ENCODE measurements at places on chromosomes 4 and X.

- no peak overlapping the region for H3K27ac ChIP-seq
- H3K36me3 ChIP-seq, result no peaks in the 10 kb centered on the region
- H3K4me3 ChIP-seq, result no peak overlapping the region
- DNase-seq, result no peak
- H3K27me3 ChIP-seq, result no peaks in the 10 kb centered on the region
Measured at GRCh38 chr4:28639747-28640146, 1779.1 kb downstream of the STIM2 start.

- H3K4me3 ChIP-seq, result no peak overlapping the region
- H3K27me3 ChIP-seq, result no peaks in the 10 kb centered on the region
- no peaks in the 10 kb centered on the region for H3K4me1 ChIP-seq
- no peaks in the 10 kb centered on the region for H3K36me3 ChIP-seq
- DNase-seq, result no peak
Measured at GRCh38 chr4:69591364-69591763, 48.1 kb downstream of the UGT2A2 start.

DNA sequence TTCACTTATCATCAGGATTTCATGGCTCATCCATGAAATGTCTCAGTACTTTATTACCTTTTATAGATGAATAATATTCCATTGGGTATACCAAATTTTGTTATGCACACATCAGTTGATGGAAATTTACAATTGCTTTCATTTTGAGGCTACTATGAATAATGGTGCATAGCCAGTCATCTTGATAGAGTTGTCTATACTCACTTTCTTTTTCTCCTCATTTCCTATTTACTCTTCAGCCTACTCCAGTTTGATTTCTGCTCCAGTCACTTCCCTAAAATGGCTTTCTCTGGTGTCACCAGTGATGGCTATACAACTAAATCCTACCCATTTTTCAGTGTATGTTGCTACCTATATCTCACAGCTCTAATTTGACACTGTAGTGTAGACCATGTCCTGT lies 743.5 kb upstream of the MAGEB2 start:
- no peaks in the 10 kb centered on the region for H3K27me3 ChIP-seq
- no peak overlapping the region for H3K27ac ChIP-seq
- H3K4me1 ChIP-seq, result no peaks in the 10 kb centered on the region
- no peak for DNase-seq

DNA sequence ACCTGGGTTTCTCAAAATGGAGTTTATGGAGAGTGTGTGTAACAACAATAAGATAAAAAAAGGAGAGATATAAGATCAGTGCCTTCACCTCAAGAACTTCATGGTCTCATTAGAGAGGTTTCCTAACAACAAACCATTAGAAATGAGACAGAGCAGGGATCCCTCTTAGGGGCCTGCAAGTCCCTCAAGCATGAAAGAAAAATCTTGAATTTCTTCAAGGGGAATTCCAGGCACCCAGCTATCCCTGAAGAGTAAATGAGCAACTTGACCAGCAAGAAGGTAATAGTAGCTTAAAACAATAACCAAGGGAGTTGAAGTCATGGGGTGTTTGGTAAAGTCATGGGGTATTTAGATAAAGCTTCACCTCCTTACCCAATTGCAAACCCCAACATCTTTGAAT lies 49.7 kb upstream of the TLR3 start:
- no peak overlapping the region for H3K4me3 ChIP-seq
- H3K27ac ChIP-seq, result no peak overlapping the region
- H3K27me3 ChIP-seq, result peaks cover 45% of the 10 kb centered on the region
- no peaks in the 10 kb centered on the region for H3K4me1 ChIP-seq

DNA sequence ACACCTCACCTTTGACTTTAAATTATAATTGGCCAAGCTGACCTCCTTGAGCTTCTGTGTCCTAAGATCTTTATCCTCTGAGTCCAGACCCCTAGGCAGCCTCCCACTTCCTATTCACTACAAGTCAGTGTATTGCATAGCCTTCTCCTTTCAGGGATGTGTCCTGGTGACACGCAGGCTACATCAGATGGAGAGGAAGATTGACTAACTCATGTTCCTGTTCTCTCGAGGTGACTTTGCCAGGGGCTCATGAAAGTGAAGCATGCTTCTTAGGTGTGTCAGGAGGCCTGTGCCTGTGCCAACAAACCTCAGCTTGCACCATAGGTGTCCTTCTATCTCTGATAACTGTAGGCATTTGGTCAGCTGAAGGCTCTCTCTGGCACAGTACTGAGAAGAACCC lies 195.7 kb upstream of the HS3ST1 start:
- peaks cover 2% of the 10 kb centered on the region for H3K27me3 ChIP-seq
- H3K4me3 ChIP-seq, result no peak overlapping the region
- DNase-seq, result no peak
- no peaks in the 10 kb centered on the region for H3K4me1 ChIP-seq
- H3K36me3 ChIP-seq, result no peaks in the 10 kb centered on the region
